ENCODE measurements at places on chromosomes 11 and 22. TPM values are rescaled to one million over a fixed set of nuclear protein-coding genes. Genes with fewer than 3 reads are reported as not detected.

DNA sequence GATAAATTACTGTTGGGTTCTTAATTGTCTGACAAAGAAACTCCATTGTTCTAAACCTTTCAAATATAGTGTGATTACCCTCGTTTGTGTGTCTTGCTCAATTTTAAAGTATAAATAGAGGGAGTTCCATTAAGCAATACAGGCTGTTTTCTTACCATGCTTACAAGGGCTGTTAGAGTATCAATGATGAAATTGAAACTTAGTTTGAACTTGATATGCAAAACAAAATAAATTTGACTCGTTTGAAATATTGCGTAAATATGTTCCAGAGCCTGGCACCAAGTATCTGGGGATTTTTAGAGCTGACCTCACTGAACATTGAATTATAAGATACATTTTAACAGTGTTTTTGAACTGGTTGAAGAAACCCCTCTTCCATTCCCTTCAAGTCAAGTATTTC is 31.7 kb downstream of the TEAD1 start:
- no peaks in the 10 kb centered on the region for H3K27me3 ChIP-seq
- H3K4me1 ChIP-seq = peaks cover 74% of the 10 kb centered on the region
- no peak for DNase-seq
- H3K4me3 ChIP-seq = no peak overlapping the region
- peak overlapping the region; percentile 38 for H3K27ac ChIP-seq

GRCh38 chr11:73752216-73752867 is 8.5 kb downstream of the RAB6A start:
- no peaks in the 10 kb centered on the region for H3K27me3 ChIP-seq
- H3K27ac ChIP-seq = no peak overlapping the region
- no peak overlapping the region for H3K4me3 ChIP-seq
- no peak for DNase-seq

- no peak for DNase-seq
- H3K36me3 ChIP-seq = no peaks in the 10 kb centered on the region
- peaks cover 59% of the 10 kb centered on the region for H3K27me3 ChIP-seq
- H3K4me1 ChIP-seq = no peaks in the 10 kb centered on the region
- no peak overlapping the region for H3K4me3 ChIP-seq
Observed at GRCh38 chr11:71075116-71075720, 177.2 kb downstream of the SHANK2 start.

DNA sequence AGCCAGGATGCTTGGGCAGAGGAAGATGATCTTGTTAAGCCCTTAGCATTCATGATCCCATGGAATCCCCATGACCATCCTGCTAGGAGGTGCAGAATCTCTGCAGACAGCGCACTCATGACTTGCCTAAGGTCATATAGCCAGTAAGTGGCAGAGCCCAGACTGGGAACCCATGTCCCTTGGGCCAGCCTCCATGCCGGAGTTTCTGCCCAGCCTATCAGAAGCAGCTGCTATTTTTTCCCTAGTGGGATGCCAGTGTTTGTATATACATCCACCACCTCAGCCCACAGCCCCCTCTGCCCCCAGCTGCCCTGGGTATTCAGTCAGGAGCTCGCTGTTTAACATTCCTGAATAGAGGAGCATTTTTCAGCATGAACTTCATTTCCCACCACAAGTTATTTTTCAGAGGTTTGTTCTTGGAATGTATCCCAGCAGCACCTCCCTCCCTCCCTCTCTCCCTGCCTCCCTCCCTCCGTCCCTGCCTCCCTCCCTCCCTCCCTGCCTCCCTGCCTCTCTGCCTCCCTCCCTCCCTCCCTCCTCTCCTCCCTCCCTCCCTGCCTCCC is 34.4 kb upstream of the SUSD2 start:
- peaks cover 86% of the 10 kb centered on the region for H3K4me1 ChIP-seq
- H3K27ac ChIP-seq = peak overlapping the region; percentile 91
- H3K4me3 ChIP-seq = no peak overlapping the region
- H3K27me3 ChIP-seq = no peaks in the 10 kb centered on the region
- peak; percentile 45 for DNase-seq
- no peaks in the 10 kb centered on the region for H3K36me3 ChIP-seq

- no peak overlapping the region for H3K4me3 ChIP-seq
- H3K36me3 ChIP-seq = no peaks in the 10 kb centered on the region
- H3K27ac ChIP-seq = no peak overlapping the region
- H3K27me3 ChIP-seq = peaks cover 54% of the 10 kb centered on the region
- DNase-seq = no peak
- no peaks in the 10 kb centered on the region for H3K4me1 ChIP-seq
Observed at GRCh38 chr11:1791912-1792311, 28.2 kb upstream of the CTSD start.

SLN gene
- total RNA-seq = 64.0 TPM

Data from left ventricle myocardium inferior (tissue), 1 donor.